Skin of body (tissue), 3 donors: ENCODE measurements at places on chromosomes 5 and 9. TPM values are rescaled to one million over a fixed set of nuclear protein-coding genes. Genes with fewer than 3 reads are reported as not detected.

The PCDHA12 gene
- 0.20 TPM for total RNA-seq

The SHOC1 gene
- total RNA-seq = 0.79 TPM

The CD72 gene
- 1.6 TPM for total RNA-seq

The LCN2 gene
- 14.6 TPM for total RNA-seq

The SLC4A9 gene
- total RNA-seq = not detected

The PCDHB3 gene
- total RNA-seq = 2.7 TPM

The TLX3 gene
- not detected for total RNA-seq

The TRAF1 gene
- 4.1 TPM for total RNA-seq

The NUTM2G gene
- not detected for total RNA-seq

The SPINK5 gene
- 122 TPM for total RNA-seq

The LCN9 gene
- total RNA-seq = not detected

The DOCK8 gene
- total RNA-seq = 12.1 TPM

The ZFP2 gene
- total RNA-seq = 1.9 TPM

The C9orf50 gene
- total RNA-seq = not detected

The BNC2 gene
- 30.8 TPM for total RNA-seq

The PCDHGA3 gene
- total RNA-seq = 1.6 TPM

The SEPTIN8 gene
- total RNA-seq = 45.1 TPM

The PCDHGB4 gene
- 6.1 TPM for total RNA-seq

The SEMA5A gene
- 31.5 TPM for total RNA-seq

The CDO1 gene
- total RNA-seq = 26.8 TPM

The SEMA6A gene
- 46.9 TPM for total RNA-seq

The C5orf34 gene
- 5.1 TPM for total RNA-seq

The CATSPER3 gene
- not detected for total RNA-seq

The PLPP7 gene
- 4.6 TPM for total RNA-seq

The SAPCD2 gene
- total RNA-seq = 5.8 TPM

DNA sequence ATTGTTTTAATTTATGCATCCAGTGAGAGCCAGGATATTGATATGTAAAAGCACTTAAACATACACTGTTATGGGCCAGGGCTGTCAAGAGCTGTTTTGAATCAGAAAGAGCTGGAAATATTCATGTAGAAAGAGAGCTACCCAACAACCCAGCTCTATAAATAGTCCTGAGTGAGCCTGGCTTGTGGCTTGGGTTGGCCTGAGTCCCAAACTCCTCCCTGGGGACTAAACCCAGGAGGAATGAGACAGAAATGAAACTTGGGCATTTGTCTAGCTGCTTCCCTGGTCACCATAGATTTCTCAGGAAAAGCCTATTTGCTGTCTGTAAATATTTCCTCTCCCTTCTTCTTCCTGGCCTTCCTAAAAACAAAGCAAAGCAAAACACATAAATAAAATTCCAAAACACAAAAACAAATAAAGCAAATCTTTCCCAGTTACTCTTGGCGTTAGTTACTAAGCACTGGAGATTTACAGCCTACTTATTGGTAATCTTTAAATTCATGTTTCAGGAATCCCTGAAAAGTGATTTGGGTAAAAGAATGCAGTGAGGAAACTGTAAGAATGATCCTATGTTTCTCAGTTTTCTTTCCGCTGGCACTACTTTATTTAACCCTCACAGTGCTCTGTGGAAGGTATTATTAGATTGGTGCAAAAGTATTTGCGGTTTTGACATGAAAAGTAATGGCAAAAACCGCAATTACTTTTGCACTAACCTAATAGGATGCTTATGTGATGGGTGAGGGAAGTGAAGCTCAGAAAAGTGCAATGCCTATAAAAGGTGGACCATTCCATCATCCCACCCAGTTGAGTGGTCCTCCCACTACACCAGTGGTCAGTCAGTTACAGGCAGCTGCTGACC, 111.8 kb downstream of the CARTPT start:
- DNase-seq = peak; percentile 95

DNA sequence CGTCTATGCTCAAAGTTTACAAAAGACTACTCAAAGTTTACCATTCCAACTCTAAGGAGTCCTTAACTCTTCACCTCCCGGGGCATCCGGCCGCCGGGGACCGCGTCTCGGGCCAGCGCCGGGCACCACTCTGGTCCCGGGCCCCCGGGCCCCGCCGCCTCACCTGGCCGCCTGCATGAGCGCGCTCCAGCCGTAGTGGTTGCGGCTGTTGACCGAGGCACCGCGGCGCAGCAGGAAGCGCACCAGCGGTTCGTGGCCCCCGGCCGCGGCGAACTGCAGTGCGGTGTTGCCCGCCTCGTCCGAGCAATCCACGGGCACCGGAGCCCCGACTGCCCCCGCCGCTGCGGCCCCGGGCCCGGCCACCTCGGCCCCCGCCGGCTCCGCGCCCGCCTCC, 388 bp downstream of the ANKS6 start:
- no peak for DNase-seq

- no peak for DNase-seq
These were observed 1281.2 kb upstream of the NUDT12 start for GRCh38 chr5:104843822-104844221.

DNA sequence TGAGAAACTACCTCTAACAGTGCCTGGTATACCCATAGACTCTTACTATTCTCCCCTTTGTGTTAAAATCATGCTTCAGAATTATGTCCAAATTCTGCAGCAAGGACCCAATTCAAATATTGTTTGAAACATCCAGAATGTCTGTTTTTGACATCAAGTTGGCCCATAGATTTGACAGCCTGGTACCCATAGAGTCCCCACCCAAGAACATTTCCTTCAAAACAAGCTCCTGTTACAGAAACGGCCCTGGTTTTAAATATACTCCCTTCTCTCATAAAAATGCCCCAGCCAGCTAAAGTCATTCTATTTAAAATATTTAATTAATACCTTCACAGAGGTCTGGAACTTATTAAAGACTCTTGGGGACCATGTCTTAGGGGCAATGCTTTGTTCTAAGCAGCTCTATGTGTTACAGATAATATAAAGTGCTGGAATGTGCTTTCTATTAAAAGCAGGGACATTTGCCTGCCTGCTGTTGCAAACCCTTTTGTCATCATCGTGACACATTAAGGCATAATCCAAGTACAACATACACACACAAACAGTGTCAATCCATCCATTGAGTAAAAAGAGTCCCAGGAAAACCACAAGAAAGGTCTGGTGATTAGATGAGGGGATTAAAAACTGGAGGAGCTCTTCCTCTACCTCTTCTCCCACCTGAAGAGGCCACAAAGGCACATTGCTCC, 321.7 kb downstream of the MLLT3 start:
- DNase-seq = peak; percentile 74

- DNase-seq = no peak
These were observed 1.3 kb downstream of the CDX1 start for GRCh38 chr5:150167908-150168307.

GRCh38 chr9:80061940-80062339, 490.2 kb downstream of the TLE4 start:
- DNase-seq = no peak

DNA sequence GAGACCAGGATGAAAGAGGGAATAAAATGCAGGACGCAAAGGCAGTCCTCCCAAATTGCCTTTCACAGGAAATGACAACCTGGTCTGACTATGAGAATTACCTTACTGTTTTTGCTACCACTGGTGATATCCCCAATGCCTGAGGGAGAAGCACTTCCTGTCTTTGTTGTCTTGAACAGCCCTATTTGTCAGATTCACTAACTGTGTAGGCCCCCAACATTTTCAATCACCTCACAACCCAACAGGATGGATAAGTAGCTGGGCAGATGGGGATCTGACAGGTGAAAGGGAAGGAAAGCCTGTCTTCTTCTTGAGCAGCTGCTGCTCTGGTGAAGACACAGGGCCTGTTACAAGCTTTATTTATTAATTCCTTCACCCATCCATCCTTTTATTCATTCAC, 9.7 kb downstream of the ESM1 start:
- no peak for DNase-seq

DNA sequence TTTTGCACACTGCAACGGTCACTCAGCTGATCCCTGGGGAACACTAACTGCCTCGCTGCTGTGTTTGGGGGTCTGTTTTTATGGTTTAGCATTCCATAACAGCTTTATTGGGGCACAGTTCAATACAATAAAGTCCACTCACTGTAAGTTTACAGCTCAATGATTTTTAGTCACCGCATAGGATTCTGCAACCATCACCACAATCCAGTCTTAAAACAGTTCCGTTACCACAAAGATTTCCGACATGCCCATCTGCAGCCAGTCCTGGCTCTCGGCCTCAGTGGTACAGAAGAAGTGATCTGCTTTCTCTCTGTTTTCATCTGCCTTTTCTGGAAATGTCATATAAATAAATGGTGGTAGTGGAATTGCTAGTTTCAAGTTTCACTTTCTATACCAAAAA, 23.6 kb downstream of the OR2V2 start:
- DNase-seq = no peak

- DNase-seq = no peak
These were observed 698.0 kb upstream of the MEF2C start for GRCh38 chr5:89580976-89581375.

GRCh38 chr9:37437621-37438020, 15.1 kb downstream of the GRHPR start:
- no peak for DNase-seq

- DNase-seq = no peak
These were observed 6.9 kb upstream of the BARX1 start for GRCh38 chr9:93962017-93962416.

DNA sequence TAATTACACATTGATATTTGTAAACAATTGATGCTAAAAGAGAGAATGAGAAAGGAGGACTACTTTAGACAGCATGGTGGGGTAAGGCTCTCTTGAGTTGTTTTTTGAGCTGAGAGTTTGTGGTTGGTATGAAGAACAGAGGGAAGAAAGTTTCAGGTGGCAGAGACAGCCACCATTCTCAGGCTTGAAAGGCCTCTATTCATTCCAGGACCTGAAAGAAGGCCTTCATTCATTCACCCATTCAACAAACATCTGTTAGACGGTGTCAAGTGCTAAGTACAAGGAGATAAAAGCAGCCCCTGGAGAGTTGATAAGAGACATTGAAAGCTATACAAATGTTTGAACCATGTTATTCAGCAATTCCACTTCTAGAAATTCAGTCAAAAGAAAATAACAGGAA, 21.7 kb upstream of the ADAM19 start:
- DNase-seq = no peak

- DNase-seq = no peak
These were observed 2.7 kb upstream of the IL12B start for GRCh38 chr5:159332800-159333544.

- DNase-seq = peak; percentile 38
These were observed 998.8 kb downstream of the MAT2B start for GRCh38 chr5:164504141-164504772.

- DNase-seq = peak; percentile 76
These were observed 1.3 kb downstream of the SEMA5A start for GRCh38 chr5:9544502-9545135.

GRCh38 chr5:114355086-114355830, 6.6 kb upstream of the KCNN2 start:
- DNase-seq = no peak

- no peak for DNase-seq
These were observed 559 bp downstream of the ROR2 start for GRCh38 chr9:91949392-91949945.

DNA sequence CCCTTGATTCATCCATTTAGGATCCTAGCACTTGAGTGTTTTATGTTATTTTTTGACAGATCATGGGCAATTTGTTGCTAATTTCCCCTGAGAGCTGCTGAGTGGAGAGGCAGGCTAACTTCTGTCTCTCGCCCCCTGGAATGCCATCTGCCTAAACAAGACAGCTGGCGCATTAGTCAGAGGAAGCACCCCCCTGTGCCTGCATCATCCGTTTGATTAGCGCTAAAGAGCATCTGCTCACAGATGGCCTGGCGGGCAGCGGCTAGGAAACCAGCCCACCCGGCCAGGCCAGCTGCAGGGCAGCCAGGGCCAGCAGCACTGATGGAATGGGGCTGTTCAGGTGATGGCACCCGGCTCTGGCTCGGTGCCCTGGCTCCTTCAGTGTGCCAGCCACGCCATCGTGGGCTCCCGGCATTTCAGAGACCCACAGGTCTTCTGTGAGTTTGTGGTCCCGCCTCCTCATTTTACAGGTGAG, 22.9 kb upstream of the ASS1 start:
- DNase-seq = peak; percentile 59

GRCh38 chr9:19409401-19410194, 789 bp downstream of the ACER2 start:
- DNase-seq = no peak

DNA sequence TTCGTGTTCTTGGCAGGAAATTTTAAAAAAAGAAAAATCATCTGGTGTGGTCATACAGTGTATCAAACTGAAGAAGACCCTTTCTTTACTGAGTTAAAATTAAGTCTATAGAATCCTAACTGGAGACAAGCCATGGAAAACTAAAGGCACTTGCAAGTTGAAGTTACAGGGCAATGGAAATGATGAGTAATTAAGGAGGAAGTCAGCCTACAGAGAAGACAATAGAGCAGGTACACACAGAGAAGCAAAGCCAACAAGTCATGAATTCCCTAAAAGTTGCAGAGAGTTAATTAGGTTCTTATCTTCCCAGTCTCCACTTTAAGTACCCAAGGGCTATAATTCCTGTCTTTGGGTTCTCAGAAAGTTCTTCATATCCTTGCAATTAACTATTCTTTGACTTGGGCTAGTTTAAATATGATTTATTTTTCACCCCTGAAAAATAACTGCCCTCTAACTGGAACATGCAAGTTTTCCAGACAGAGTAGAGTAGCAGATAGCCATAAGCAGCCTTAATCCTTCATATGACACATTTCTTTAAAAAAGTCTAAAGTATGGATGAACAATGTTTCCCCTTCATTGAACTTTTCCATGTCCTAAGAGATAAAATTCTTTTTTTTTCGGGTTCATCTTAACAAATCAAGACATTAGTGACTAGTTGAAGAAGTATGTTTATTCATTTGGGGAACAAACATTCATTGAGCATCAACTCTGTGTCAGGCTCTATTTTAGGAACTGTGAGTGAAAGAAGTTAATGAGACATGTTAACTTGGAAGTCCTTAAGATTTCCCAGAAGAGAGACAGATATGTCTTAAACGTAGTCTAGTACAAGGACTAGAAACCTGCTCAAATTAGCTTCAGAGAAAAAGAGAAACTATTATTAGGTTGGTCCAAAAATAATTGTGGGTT, 5.2 kb upstream of the ITGA2 start:
- no peak for DNase-seq

DNA sequence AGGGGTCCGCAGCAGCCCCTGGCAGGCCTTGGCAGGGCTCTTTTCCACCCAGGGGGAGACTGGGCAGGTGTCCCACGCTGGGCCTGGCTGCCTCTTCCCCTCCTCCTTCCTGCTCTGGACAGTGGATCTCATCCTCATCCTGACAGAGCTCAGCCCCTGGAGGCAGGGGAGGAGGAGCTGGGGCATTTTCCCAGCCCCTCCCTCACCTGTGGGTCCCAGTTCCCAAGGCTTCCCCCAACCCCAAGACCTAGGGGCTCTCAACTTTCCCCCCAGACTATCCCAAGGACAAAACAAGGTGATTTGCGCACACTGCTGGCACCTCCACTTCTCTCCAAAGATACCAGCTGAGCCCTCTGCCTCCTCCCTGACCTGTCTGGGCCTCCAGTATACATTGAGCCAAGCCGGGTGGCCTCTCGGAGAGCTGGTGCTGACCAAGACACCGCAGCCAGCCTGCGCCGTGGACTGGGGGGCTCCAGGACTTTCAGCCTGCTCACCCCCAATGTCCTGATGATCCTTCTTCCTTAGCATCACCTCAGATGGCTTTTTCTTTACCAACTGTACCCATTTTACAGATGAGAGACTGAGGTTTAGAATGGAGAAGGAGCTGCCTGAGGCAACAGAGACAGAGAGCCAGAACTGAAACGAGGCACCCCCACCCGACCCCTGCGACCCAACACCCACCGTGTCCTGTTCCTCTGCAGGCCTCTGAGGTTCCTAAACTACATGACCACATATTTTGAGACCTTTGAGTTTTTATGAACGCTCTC, 126.6 kb downstream of the BARX1 start:
- DNase-seq = no peak
